T-helper 9 cell (primary cell): ENCODE measurements at places on chromosomes 2 and 18.

- DNase-seq = no peak
These were observed 101.0 kb downstream of the AFF3 start for GRCh38 chr2:100041385-100041784.

DNA sequence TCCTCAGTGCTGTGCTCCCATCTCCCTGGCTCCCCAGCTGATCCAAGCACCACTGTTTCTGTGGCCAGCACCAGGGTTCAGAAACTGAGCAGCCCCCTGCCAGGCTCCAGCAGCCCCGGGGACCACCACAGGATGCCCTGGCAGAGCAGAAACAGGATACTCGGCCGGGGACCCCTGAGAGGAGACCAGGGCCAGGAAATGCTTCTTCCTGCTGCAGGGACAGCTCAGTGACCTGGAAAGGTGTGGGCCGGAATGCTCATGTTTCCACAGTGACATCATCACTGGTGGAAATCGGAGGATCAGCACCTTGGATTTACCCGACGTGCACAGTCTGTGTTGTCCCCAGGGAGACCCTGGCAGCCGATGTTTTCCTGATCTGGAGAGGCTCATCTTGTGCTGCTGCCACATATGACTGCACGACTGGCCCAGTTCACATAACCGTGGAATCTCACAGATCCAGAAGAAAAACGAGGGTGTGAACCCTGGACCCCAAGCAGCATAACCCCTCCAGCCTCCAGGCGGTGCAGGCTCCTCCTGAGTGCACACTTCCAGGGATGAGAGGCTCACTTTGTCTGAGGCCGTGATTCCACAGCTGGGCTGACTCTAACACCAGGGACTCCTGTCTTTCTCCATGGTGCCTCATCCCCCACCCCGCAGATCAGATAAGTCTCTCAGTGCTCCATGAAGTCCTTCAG, 58.0 kb downstream of the DDX1 start:
- no peak for DNase-seq

DNA sequence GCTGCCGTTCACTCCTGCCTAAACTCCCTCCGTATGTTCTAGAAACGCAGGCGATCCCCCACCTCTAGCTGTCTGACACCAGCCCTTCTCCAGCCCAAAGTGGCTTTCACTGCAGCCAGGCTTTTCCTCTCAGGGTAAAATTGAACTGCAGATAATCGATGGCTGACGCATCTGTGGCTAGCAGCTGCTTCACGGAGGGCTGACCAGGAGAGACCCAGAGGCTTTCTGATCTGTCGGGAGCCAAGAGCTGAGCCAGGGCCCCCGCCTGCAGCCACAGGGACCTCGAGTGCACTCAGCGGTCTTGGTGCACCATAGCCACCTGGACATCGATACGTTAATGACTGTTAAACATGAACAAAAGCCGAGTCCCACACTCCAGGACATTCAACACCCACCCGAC, 107.5 kb downstream of the MBP start:
- DNase-seq = no peak

GRCh38 chr2:119387381-119388129, 20.8 kb downstream of the DBI start:
- no peak for DNase-seq

DNA sequence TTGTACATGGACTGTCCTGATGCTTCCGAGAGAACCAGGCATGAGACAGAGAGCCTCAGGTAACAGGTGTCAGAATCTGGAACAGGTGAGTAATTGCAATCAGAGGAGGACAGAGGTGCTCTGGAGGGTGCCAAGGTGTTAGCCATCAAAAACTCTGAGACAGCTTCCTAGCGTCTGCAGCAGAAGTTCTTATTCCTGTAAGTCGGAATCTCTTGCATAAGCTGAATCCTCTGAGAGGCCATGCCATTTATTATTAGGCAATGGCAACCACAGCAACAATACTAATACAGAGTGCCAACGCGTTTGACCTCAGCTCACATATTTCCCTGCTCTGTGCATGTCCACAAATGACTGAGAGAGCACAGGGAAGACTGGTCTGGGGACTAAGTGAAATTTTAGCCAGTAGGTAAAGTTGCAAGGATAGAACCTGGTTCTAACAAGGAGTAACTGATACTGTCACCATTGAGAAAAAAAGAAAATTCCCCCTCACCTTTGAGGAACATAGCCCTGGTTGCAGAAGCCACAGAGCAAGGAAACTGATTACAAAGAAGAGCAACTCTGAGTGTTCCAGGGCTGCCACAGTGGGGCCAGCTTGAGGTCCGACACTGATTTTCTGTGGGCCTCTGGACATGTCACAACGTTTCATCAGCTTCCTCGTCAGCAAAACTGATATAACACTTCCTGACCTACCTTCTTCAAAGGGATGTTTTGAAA, 55.1 kb upstream of the ACSL3 start:
- DNase-seq = no peak

- no peak for DNase-seq
These were observed 185.7 kb downstream of the SMAD7 start for GRCh38 chr18:48765053-48765452.

DNA sequence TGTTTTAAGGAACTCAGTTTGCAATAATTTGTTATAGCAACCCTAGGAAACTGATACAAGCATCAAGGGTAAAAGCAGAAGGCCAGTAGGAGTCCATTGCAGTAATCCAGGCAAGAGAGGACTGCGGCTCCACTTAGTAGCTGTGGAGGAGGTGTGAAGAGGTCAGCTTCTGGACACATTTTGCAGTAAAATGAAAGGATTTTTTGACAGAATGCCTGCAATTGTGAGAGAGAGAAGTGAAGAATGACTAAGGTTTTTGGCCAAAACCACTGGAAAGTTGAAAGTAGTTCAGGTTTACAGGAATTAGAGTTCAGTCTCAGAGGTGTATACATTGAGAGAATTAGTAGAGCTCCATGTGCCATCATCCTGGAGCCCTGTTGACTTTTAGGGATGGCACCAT, 129.5 kb downstream of the RHBDD1 start:
- no peak for DNase-seq

DNA sequence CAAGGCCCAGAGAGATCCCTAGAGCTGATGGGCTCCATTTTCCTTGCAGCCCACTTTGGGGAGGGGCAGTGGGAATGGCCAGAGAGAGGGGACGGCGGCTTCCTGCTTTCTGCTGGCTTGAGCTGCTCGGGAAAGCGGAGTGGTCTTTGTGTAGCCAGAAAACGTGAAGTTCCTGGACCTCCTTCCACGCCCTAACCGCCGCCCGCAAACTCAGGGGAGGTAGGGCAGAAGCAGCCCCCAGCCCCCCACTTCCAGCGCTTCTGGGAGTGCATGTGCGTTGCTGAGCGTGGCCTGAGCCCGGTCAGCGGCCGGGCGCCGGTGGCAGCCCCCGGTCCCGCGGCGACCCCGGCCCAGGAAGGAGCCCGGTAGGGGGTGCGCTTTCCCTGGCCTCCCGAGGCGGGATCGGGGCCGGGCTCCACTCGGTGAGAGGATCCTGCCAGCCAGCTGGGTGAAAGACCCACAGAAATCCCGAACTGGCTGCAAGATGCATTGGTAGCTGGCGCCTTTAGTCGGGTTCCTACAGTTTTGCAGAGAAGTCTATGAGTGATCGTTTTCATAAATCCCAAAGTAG, 25.3 kb upstream of the BOD1L2 start:
- no peak for DNase-seq
